Memory B cell (primary cell): ENCODE measurements at places on chromosomes 12 and 14.

DNA sequence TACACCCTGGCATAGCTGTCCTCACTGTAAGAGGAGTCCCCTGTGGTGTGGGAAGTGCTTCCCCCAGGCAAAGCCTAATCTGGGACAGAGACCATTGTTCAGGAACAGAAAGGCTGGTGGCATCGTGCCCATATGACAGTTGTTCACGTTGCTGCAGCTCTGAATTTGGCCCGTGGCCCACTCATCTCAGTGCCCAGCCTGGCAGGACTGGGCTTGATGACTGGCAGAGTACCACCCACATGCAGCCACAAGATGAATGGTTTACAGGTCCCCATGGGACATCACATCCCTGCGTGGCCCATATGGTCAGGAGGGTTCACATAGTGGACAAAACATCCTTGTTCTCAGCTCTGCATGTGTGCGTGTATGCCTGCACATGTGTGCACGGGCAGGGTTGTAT, 17.5 kb downstream of the IQSEC3 start:
- no peak for DNase-seq

DNA sequence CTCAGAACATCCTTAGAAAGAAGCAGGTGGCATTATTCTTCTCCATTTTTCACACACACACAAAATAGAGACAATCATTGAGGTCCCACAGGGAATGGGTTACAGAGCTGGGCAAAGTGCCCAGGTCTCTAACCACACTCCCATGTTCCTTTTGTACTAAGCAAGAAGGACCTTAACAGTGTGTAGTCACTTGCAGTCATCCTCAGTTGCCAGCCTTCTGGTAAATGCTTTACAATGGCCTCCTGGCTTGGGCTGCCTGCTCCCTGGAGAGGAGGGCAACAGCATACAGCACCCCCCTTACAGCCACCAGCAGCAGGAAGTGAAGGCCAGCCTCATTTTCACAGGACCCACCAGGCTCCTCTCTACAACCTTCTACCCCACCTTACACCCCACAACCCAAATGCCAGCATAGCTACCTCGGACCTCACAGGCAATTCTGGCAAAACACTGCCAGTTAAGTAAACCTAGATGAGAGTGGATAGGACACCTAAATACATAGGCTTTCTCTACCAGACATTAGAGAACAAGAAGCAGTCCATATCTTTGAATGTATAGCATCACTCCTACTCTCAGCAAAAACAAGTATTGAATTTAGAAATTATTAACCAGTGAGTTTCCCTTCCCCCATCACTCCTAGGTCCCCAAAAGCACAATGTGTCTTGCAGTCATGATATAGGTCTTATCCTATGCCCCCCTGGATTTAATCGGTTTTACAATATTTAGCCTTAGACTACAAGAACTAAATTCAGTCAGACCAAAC, 88.1 kb downstream of the PPP2R5E start:
- DNase-seq, result no peak

DNA sequence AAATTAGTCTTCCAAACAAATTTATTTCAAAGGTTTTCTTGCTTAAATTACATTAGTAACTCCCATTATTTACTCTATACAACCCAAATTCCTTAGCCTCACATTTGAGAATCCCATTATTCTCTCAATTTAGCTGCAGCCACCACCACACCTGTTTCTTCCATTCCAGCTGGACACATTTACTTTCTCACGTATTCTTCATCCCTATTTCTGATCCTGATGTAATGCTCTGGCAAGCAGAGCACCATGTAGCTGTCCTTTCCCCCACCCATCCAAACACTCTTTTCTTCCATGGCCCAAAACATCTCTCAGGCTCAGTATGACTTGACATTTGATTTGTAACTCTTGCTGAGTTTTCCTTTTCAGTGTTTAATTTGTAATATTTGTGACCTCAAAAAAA, 240.2 kb upstream of the CLEC14A start:
- DNase-seq, result no peak

DNA sequence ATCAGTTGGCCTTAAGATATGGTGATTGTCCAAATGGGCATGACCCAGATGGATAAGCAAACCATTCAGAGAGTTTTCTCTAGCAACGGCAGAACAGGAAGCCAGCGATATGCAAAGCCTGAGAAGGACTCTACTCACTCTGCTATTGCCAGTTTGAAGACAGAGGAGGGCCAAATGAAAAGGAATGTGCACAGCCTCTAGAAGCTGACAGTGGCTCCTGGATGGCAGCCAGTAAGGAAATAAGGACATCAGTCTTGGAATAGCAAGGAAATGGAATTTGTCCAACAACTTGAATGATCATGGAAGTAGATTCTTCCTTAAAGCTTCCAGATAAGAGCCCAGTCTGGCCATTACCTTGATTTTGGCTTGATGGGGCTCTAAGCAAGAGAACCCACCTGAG, 60.0 kb downstream of the TMTC2 start:
- DNase-seq, result no peak

GRCh38 chr14:22520796-22521195, 68.2 kb downstream of the DAD1 start:
- no peak for DNase-seq

GRCh38 chr12:119179335-119180021, 747 bp downstream of the HSPB8 start:
- no peak for DNase-seq

- DNase-seq, result no peak
These were observed 281.6 kb upstream of the NPAS3 start for GRCh38 chr14:32657081-32657480.

GRCh38 chr12:109139360-109139759, 23.0 kb downstream of the ACACB start:
- no peak for DNase-seq

DNA sequence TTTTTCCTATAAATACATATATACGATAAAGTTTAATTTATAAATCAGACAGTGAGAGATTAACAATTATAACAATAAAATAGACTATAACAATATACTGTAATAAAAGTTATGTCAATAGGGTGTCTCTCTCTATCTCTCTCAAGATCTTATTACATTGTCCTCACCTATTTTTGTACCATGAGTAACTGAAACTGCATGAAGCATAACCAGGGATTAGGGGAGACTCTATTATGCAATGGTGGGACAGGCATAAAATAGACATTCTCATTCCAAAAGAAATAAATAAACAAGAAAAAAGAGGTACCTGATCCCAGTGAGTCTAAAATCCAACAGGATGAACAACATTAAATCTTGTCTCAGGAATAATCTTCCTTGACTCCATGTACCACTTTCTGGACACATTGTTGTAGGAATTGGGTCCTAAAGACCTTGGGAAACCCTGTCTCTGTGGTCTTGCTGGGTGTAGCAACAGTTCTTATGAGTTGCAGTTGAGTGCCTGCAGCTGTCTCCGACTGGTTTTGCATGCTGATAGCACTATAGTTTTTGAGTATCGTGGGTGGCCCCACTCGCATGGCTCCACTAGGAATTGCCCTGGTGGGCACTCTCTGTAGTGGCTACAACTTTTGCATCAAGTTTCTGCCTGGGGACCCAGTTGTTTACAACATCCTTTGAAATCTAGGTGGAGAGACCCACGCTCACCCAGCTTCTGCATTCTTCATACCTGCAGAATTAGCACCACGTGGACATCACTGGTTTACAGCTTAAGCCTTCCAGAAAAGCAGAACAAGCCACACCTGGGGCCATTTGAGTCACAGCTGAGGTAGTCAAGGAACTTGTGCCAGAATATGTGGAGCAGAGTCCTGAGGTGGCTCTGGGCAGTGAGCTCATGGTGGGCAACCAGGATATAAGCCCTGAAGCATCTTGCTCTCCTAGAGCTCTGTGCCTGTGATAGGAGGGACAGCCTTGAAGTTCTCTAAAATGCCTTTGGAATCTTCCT, 204.7 kb downstream of the KITLG start:
- DNase-seq, result no peak

DNA sequence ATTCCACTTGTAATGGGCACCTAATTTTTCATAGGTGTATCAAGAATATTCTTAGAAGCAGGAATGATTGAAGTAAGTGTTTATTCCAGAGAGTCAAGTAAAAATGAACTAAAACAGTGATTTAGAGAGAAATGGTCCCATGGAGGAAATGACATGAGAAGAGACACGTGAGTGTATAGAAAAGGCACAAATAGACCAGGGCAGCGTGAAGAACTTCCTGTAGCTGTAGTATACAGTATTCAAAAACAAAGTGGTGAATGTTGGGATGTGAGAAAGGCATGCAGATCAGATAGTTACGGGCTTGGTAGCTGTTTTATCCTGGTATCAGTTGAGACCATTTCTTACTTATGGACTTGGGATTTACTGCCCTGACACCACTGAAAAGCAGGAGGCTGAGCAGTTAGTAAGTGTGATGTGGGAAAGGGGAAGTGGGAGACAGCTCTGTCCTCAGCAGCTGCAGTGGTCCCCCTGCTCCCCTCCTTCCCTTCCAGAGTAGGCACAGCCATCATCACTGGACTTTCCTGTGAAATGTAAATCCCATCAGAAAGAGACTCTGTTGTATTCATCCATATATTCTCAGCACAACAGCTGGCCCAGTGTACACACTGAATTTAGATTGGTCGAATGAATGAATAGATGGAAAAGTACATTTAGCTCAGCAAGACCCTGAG, 16.8 kb upstream of the TESPA1 start:
- DNase-seq, result no peak

DNA sequence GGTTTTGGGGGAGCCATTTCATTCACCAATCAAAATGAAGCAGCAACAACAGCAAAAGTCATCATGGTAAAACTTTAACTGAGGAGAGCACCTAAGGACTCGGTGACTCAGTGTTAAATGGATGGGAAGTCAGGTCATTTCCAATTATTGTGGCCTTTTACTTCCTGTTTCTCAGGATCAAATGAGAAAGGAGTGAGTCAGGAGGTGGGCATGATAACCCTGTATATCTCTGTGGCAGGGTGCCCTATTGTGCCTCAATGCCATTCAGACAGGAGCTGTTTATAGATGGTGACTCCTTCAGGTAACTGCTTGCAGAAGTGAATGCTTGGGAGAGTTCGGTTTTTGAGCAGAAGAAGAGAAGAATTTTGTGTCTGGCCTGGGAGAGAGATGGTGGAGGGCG, 135.5 kb upstream of the CPM start:
- DNase-seq, result no peak

DNA sequence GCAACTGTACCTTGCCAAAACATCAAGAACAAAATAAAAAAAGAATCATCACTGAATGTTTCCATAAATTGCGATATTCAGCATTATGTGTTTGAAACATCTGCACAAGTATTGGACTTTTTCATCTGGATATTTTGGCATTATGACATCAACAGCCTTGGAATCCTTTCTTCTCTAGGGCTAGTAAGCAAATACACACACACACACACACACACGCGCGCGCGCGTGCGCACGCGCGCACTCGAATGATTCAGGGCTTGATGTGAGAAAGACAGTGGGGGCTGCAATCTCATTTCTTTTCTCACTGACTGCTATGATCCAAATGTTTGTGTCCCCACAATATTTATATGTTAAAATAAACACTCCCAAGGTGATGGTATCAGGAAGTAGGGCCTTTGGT, 90.0 kb upstream of the SLC38A4 start:
- no peak for DNase-seq

DNA sequence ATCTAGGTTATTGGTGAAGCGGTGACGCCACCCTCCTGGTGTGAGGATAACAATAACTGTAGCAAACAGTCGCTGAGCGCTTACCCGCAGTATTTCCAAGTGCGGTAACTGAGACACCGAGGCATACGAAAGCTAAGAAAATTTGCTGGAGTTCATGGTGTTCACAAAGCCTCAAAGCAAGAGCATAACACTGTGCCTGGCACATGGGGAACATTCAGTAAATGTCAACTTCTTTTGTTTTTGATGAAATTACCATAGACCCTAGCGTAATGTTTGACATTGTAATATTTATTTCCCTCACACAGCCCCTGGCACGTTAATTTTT, 767 bp downstream of the YEATS4 start:
- DNase-seq, result no peak

- DNase-seq, result no peak
These were observed 6.9 kb downstream of the MTA1 start for GRCh38 chr14:105426416-105427130.

DNA sequence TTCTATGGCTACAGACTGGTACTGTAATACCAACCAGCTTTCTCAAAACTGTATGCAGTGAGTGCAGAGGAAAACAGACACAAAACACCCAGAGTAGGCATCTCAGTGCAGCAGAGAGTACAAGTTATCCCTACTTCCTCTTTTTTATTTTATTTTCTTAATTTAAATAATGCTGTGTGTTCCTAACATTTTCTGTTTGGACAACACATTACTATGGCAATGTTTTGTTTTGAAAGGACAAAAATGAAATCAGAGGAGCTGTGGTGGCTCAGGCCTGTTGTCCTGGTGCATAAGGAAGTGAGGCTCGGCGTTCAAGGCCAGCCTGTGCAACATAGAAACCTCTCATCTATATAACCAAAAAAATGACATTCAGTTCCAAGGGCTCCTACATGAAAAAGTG, 33.7 kb upstream of the SELPLG start:
- DNase-seq, result no peak

- no peak for DNase-seq
These were observed 30.6 kb downstream of the ATG14 start for GRCh38 chr14:55381040-55381439.

DNA sequence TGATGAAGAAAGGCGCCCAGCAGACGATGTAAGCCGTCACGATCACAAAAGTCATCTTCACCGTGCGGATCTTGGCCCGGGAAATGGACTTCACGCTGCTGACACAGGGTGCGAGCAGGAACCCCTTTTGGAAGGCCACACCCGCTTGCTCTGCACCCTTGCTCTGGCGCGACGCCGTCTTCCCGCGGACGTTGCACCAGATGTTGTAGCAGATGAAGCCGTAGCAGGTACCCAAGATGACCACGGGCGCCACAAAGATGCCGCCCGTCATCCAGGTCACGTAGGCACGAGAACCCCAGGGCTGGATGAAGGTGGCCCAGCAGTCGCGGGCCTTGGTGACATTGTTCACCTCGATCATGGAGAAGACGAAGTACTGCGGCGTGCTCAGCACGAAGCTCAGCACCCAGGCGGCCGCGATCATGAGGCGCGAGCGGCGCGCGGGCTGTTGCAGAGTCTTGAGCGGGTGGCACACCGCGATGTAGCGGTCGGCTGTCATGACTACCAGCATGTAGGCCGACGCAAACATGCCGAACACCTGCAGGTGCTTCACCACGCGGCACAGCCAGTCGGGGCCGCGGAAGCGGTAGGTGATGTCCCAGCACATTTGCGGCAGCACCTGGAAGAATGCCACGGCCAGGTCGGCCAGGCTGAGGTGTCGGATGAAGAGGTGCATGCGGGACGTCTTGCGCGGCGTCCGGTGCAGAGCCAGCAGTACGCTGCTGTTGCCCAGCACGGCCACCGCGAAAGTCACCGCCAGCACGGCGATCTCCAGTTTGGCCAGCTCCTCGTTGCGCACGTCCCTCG, 890 bp downstream of the AVPR1A start:
- no peak for DNase-seq

DNA sequence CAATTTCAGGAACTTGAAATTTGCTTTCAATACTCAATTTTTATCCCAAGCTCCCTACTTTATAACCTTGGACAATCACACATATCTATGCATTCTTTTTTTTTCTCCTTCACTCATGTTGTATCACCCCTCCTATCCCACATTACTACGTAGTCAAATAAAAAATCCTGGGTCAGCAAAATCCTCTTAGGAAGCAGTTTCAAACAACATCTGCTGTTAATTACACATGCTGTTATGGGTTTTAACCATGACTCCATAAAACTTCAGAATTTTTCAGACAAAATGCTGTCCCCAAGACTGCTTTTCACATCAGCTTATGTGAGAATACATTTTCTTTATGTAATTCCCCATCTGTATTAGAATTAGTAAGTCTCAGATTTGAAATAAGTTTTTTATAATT, 61.7 kb downstream of the LRFN5 start:
- DNase-seq, result no peak
